ENCODE measurements at places on chromosomes 13 and 19. TPM values are rescaled to one million over a fixed set of nuclear protein-coding genes. Genes with fewer than 3 reads are reported as not detected.

DNA sequence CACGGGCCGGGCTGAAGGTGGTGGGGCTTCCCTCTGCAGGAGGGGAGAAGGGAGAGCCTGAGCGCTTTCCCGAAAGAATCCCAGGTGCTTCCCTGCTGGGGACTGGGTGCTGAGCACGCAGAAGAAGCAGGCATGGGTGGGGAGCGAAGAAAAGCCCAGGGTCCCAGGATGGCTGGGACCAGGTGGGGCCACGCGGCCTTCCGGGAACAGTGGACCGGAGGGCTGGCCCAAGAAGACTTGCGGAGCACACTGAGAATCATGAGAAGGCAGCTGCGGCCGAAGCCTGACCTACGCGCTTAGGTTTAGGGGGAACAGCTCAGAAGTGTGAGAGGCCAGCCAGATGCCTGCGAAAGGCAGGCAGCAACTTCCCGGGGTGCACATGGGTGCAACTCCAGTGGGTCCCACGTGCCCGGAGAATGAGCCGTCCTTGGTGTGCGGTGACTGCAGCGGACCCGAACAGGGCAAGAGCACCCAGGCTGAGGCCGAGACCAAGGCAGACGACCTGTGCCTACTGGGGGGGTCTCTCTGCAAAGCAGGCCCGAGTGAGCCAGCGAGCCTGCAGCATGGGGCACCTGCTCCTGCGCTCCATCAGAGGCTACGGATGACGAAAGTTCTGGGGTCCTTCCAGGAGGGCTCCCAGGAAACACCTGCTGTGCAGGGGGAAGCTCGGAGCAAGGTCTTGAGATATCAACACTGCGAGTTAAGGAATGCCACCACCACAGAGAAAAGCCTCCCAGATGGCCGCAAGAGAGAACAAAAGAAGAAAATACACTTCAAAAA lies 52.4 kb downstream of the MLLT1 start:
- no peak for DNase-seq
- H3K36me3 ChIP-seq: peaks cover 44% of the 10 kb centered on the region
- no peak overlapping the region for H3K27ac ChIP-seq
- H3K4me1 ChIP-seq: peaks cover 5% of the 10 kb centered on the region
- no peaks in the 10 kb centered on the region for H3K27me3 ChIP-seq

DNA sequence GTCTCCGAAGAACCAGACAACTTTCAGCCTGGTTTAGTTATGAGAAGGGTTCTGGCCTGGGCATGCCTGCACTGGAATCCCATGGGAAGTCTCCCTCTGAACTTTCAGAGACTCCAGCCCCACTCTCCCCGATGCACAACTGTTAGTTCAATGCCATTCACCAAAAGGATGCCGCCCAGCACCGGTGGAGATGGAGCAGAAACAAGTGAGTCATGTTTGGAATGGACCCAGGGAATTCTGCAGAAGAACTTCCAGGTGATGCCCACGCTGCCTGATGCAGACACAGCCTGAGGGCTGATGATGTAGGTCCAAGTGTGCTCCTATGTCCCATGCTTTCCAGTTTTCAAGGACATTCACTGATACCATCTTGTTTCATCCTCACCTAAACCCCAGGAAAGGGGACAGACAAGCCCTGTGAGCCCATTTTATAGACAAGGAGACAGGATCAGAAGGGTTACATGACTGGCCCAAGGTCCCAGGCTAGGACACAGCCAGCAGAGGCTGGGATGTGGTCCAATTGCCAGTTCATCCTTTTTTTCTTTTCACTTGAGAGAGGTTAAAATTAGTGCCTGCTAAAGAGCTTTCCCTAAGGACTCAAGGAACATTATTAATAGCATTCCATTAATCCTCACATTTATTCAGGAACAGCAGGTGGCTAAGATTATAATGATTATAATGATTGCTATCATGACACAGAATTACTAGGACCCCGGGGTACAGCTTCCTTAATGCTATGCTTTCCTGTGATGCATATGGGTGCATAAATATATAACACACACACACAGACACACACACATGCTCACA lies 39.5 kb downstream of the SIAH3 start:
- DNase-seq: no peak
- no peaks in the 10 kb centered on the region for H3K36me3 ChIP-seq
- H3K4me1 ChIP-seq: no peaks in the 10 kb centered on the region
- no peak overlapping the region for H3K27ac ChIP-seq

- H3K4me3 ChIP-seq: no peak overlapping the region
- H3K27me3 ChIP-seq: peaks cover 26% of the 10 kb centered on the region
- H3K4me1 ChIP-seq: no peaks in the 10 kb centered on the region
- H3K36me3 ChIP-seq: no peaks in the 10 kb centered on the region
- DNase-seq: no peak
- no peak overlapping the region for H3K27ac ChIP-seq
These were observed 49.3 kb downstream of the DLEU7 start for GRCh38 chr13:50794226-50794625.

- DNase-seq: peak; percentile 93
- H3K4me3 ChIP-seq: no peak overlapping the region
- no peaks in the 10 kb centered on the region for H3K27me3 ChIP-seq
These were observed 40.1 kb downstream of the FAM216B start for GRCh38 chr13:42821437-42821836.

CBY2 gene
- not detected for polyA plus RNA-seq

MAB21L1 gene
- polyA plus RNA-seq: 0.53 TPM

GRCh38 chr13:32731576-32731975 lies 145.3 kb downstream of the PDS5B start:
- no peak overlapping the region for H3K27ac ChIP-seq
- peak; percentile 57 for DNase-seq
- H3K27me3 ChIP-seq: no peaks in the 10 kb centered on the region
- H3K4me1 ChIP-seq: no peaks in the 10 kb centered on the region
- no peak overlapping the region for H3K4me3 ChIP-seq
- H3K36me3 ChIP-seq: no peaks in the 10 kb centered on the region

TMEM59L gene
- 5.9 TPM for polyA plus RNA-seq

- no peak overlapping the region for H3K4me3 ChIP-seq
- H3K4me1 ChIP-seq: no peaks in the 10 kb centered on the region
- no peaks in the 10 kb centered on the region for H3K27me3 ChIP-seq
- H3K27ac ChIP-seq: no peak overlapping the region
- no peak for DNase-seq
These were observed 405.0 kb downstream of the COG6 start for GRCh38 chr13:40060296-40061007.

LRP3 gene
- 25.7 TPM for polyA plus RNA-seq

GRCh38 chr19:42301646-42302203 lies at the start of gene PRR19:
PRR19 (plus strand) TSS chr19:42302132; CDS start chr19:42309585, 7,453 bp downstream.
- peak within 1 kb of the TSS; percentile 62 for H3K4me3 ChIP-seq
- H3K27ac ChIP-seq: peak within 1 kb of the TSS; percentile 45

AMER2 gene
- not detected for polyA plus RNA-seq

MBD3L3 gene
- polyA plus RNA-seq: not detected

DNA sequence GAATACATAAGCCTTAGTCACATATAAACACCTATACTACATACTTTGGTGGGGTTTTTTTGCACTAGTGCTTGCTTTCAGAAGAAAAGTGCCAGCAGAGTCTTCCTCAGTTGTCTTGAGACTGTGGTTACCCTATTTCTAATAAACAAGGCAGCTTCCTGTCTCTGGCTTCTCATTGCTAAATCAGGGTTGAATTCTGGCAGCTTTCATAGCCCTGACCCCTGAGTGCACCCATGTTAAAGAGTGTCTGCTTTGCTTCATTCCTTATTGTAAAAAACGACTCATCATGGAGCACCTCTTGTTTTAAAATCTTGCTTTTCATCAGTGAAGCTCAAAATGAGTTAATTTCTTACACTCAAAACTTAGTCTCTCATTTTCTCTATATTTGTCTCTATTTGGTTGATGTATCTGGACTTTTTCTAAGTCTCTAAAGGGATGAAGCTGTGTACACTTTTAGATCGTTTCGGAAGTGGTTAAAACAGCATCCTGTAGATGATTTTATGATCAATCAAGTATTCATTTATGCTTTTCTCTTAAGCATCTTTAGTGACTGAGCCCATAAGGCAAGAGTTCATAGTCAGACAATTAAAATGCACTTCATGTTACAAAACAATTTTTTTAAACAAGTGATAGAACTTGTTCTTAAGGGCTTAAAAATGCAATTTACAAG lies 72.1 kb downstream of the KLF12 start:
- H3K36me3 ChIP-seq: no peaks in the 10 kb centered on the region
- peak; percentile 47 for DNase-seq
- no peaks in the 10 kb centered on the region for H3K27me3 ChIP-seq
- peaks cover 12% of the 10 kb centered on the region for H3K4me1 ChIP-seq
- H3K27ac ChIP-seq: 0 out of 2 replicates have a peak overlapping the region, but pooled peaks have one; percentile 1

DNA sequence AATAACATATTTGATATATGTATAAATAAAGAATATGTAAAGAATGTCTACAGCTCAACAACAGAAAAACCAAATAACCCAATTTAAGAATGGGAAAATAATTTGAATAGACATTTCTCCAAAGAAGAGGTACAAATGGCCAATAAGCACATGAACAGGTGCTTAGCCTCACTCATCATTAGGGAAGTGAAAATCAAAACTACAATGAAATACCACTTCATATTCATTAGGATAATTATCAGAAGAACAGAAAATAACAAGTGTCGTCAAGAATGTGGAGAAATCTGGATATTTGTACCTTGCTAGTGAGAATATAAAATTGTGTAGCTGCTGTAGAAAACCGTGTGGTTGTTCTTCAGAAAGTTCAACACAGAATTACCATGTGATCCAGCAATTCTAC lies 8.4 kb upstream of the SUPT20H start:
- no peak overlapping the region for H3K27ac ChIP-seq
- H3K4me1 ChIP-seq: 0 out of 2 replicates have a peak, but pooled peaks cover 3% of the 10 kb centered on the region
- DNase-seq: no peak
- no peaks in the 10 kb centered on the region for H3K36me3 ChIP-seq
- H3K27me3 ChIP-seq: peaks cover 2% of the 10 kb centered on the region

- no peaks in the 10 kb centered on the region for H3K27me3 ChIP-seq
- 0 out of 2 replicates have a peak, but pooled peaks cover 2% of the 10 kb centered on the region for H3K4me1 ChIP-seq
- H3K27ac ChIP-seq: no peak overlapping the region
- no peak for DNase-seq
These were observed 450.4 kb downstream of the FGF9 start for GRCh38 chr13:22121146-22121739.

DNA sequence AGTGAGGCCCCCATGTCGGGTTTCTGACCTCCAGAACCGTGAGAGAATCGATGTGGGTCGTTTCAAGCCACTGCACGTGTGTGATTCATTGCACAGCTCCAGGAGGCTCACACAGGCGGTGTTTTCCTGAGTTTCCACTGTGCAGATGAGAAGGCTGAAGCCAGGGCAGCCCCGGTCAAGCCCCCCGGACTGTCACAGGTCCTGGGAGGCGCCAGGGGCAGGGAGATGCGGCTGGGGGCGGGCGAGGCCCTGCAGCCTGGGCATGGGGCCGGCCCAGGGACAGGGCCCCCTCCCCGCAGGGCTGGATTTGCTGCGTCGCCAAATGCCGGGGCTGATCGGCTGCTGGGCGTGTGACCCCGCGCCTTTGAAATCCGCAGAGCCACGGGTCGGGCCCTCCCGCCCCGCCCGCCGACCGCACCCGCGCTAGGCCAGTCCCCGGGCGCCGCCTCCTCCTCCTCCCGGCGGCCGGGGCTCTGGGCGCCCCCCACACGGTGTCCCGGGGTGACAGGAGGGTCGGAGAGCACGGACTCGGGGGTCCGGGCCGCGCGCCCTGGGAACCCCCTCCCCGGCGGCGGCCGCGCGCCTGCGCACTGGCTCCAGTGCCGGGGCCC lies 9.9 kb upstream of the MKNK2 start:
- H3K4me3 ChIP-seq: peak overlapping the region; percentile 57
- peak overlapping the region; percentile 93 for H3K27ac ChIP-seq
- no peaks in the 10 kb centered on the region for H3K27me3 ChIP-seq
- H3K36me3 ChIP-seq: no peaks in the 10 kb centered on the region
- peaks cover 27% of the 10 kb centered on the region for H3K4me1 ChIP-seq

- H3K36me3 ChIP-seq: no peaks in the 10 kb centered on the region
- peaks cover 12% of the 10 kb centered on the region for H3K4me1 ChIP-seq
- peak overlapping the region; percentile 92 for H3K27ac ChIP-seq
- peak; percentile 87 for DNase-seq
These were observed 31.7 kb downstream of the DNAJC15 start for GRCh38 chr13:43054803-43055802.

DNA sequence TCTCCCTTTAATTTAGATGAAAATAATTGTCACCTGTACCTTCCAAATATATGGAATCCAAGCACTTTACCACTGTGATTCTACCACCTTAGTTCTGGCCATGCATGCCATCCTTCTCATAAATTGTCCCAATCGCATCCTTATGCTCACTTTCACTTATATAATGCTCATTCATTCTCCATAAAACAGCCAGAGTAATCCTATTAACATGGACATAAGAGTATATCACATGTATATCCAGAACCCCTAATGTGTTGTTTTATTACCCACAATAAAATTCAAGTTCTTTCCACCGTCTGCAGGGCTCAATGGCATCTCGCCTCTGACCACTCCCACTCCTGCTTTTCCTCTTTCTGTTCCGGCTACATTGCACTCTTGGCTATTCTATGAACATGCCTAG lies 597.5 kb upstream of the MIR17HG start:
- no peaks in the 10 kb centered on the region for H3K4me1 ChIP-seq
- no peak overlapping the region for H3K27ac ChIP-seq
- H3K36me3 ChIP-seq: no peaks in the 10 kb centered on the region
- H3K27me3 ChIP-seq: no peaks in the 10 kb centered on the region
- H3K4me3 ChIP-seq: no peak overlapping the region

GRCh38 chr13:48615049-48615448 lies 38.7 kb upstream of the CYSLTR2 start:
- H3K4me1 ChIP-seq: no peaks in the 10 kb centered on the region
- H3K27ac ChIP-seq: no peak overlapping the region
- H3K4me3 ChIP-seq: no peak overlapping the region
- H3K36me3 ChIP-seq: no peaks in the 10 kb centered on the region
- no peak for DNase-seq

DNA sequence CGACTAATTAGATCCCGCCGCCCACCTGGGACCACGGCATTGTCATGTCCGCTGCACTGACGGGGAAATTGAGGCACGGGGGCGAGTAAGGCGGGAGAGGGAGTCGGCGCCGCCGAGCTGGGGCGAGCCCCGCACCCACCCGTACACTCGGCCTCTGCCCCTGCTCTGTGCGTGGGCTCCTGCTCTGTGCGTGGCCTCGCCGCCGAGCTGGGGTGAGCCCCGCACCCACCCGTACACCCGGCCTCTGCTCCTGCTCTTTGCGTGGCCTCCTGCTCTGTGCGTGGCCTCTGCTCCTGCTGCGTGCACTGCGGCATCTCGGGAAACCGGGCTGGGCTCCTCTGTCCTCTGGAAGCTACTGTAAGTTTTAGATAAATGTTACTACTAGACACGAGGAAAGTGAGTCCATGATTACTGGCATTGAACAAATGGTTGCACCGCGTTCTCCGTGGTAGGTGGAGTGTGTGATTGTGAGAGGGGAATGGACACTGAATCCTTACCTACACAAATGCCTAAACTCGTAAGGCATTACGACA lies 826 bp upstream of the C1QTNF9 start:
- no peak for DNase-seq
- H3K4me3 ChIP-seq: no peak overlapping the region
- no peaks in the 10 kb centered on the region for H3K27me3 ChIP-seq
- H3K36me3 ChIP-seq: no peaks in the 10 kb centered on the region

- H3K4me1 ChIP-seq: no peaks in the 10 kb centered on the region
- no peak overlapping the region for H3K4me3 ChIP-seq
- H3K27ac ChIP-seq: no peak overlapping the region
These were observed 2.8 kb upstream of the ANGPTL8 start for GRCh38 chr19:11236324-11237301.

DNA sequence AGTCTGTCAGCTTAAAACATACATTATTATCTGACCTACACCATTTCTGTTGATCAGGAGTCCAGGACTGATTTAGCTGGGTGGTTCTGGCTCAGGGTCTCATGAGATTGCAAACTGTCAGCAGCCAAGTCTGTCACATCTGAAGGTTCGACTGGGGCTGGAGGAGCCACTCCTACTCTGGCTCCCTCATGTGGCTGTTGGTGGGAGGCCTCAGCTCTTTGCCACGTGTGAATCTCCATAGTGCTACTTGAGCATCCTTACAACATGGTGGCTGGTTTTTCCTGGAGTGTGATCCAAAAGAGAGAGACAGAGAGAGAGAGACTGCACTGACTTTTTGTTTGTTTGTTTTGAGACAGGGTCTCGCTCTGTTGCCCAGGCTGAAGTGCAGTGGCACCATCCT lies 63.6 kb upstream of the NFIC start:
- peaks cover 13% of the 10 kb centered on the region for H3K27me3 ChIP-seq
- H3K27ac ChIP-seq: no peak overlapping the region

Data from IMR-90 (cell line).